ENCODE measurements at places on chromosomes 16 and 17.

DNA sequence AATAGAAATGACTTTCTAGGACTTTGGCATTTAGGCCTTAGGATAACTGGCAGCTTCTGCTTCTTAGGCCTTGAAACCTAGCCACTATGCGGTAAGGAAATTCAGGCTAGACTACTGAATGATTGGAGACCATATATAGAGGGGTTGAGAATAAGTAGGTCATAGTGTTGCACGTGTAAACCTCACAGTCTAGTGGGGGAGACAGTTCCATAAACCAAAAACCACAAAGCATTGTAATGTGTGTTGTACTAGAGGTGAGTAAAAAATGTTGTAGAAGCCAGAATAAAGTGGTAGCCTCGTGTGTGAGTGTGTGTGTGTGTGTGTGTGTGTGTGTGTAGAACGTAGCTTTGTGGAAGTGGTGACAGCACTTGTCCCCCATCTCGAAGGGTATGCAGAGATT is 188.5 kb downstream of the MAP2K6 start:
- DNase-seq = no peak

- DNase-seq = no peak
Observed at GRCh38 chr17:80443916-80444643, 29.1 kb downstream of the ENDOV start.

DNA sequence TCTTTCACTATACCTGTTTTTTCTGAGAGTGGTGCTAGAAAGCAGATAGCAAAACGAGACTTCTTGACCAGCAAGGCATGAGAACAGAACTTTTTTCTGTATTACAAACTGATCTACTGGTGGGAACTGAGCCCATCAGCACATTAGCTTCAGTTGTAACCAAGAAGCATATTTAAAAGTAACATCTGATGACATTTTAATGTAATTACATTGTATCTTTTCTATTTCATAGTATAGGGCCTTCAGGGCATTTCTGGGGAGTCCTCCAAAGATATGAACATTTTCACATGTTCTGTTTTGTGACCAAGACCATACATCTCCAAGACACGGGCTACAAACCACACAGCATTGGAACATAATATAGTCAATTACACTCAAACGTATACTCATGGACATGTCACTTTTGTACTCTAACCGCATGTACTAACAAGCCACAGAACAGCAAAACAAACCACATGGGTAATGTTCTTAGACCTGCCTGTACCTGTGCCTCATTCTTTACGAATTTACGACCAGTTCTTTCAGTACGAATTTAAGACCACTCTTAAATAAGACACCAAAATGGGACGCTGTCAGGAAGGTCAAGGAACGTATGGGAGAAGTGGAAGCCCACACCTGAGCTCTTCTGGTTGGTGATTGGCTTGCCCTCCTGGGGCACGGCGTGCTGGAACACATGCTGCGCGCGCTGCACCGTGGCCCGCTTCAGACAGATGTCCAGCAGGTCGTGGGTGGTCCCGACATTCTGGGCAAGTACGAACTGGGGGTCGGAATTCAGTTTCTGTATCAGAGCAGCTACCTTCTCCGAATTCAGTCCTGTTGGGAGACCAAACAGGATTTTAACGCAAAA is 825 bp downstream of the BLMH start:
- no peak for DNase-seq

DNA sequence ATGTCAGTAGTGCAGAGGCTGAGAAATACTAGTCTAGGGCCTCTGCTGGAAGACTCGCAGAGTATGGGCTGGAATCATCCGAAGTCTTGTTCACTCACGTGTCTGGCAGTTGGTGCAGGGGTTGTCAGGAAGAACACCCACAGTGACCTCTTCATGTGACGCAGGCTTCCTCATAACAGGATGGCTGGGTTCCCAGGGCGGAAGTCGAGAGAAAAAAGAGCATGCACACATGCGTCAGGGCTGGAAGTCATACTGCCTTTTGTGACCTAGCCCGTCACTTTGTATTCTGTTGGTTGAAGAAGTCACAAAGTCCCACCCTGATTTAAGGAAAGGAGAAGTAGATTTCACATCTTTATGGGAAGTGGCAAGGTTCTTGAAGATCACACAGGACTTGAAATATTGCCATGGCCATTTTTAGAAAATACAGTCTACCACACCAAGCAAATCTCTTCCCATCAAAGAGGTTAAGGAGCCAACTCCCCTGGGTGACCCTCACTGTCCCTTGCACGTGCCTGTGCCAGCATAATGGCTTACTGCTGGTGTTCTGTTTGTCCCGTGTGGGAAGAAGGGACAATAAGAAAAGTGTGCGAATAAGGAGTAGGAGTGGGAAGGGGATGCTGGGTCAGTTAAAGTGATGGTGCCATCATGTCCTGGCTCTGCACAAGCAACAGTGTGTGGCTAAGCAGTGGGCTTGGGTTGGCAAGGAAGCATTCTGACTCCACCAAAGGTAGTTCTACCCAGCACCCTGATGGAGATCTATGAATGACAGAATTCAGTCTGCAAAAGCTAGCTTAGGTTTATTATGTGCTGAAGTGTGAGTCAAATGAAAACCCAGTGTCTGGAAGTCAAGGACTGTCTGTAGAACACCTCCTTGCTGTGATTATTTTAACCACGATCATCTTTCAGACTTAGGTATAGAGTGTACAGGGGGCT is 28.1 kb downstream of the HEATR3 start:
- DNase-seq = peak; percentile 99

DNA sequence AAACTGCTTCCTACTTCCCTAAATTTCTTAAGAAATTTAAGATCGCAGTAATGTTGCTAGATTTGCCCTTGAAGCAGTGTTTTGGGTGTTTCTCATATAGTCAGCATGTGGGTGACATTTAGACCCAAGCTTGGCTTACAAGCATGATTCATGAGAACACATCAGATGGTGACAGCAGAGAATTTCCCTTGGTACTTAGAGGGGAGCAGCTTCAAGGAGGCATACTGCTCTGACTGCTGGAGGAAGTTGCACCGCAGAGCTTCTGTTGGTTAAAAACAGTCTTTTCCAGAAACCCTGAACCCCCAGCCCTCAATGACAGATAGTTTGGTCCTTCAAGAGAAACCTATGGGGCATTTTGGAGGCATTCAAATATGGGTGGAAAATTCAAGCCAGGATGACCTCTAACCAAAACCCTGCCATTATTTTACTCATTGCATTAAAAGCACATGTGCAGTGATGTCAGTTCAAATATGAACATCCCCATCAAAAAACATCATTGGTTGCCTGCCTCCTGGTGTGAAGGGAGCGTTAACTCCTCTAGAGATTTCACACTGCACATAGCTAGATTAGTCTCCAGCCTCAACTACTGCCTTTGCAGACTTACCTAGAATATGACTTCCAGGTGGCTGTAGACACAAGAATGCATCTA is 201.5 kb upstream of the CACNG5 start:
- DNase-seq = peak; percentile 86

DNA sequence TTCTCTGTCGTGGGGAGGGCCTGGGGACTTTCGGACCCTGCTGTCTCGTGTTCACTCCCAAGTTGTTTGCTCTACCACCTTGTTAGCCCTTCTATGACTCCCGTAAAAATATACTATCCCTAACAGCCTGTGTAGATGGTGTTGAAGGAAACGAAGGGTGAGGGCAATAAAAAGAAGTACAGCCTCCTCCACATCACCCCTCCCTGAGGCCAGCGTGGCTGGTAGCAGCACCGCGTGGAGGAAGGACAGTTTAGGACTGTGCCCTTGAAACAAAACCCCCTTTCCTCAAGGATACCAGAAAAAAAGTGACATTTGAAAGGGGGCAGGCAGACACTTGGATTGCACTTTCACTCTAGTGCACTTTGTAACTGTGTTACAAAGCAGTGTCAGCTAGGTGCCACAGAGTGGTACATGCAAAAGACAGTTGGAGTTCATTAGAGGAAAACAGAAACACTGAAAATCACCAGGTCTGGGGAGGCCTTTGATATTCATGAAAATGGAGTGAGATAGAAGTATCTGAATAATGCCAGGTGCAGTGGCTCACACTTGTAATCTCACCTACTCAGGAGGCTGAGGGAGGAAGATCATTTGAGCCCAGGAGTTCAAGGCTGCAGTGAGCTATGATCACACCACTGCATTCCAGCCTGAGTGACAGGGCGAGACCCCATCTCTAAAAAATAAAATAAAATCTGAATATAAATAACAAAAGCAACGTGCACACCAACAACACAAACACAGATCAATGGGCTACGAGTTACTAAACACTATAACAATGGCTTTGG is 53.8 kb downstream of the TBX4 start:
- no peak for DNase-seq

DNA sequence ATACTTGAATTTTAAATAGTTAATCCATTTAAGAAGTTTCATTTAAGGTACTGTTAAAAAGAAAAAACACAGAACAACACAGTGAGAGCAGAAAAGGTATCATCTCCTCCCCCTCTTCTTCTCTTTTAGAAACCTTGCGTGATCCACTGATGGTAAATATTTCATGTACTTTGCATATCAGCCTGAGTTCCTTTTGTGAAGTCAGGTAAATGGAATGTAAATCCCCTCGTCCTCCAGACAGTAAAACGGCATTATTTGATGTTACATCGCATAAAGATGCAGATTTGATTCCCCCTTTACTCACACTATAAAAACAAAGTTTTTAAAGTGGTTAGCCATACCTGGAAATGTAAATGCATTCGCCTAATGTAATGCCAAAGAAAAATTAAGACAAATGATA is 234.4 kb downstream of the WWOX start:
- DNase-seq = no peak

DNA sequence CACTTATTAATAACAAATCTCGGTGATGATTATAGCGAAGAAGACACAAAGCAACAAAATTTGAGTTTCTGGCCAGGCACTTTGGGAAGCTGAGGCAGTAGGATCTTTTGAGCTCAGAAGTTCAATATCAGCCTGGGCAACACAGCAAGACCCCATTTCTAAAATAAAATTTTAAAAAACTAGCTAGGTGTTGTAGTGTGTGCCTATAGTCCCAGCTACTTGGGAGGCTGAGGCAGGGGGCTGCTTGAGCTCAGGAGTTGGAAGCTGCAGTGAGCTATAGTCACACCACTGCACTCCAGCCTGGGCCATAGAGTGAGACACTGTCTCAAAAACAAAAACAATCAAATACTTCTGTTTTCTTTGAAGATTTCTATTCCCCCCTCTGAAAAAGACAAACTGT is 104.9 kb downstream of the SYCE1L start:
- DNase-seq = no peak

DNA sequence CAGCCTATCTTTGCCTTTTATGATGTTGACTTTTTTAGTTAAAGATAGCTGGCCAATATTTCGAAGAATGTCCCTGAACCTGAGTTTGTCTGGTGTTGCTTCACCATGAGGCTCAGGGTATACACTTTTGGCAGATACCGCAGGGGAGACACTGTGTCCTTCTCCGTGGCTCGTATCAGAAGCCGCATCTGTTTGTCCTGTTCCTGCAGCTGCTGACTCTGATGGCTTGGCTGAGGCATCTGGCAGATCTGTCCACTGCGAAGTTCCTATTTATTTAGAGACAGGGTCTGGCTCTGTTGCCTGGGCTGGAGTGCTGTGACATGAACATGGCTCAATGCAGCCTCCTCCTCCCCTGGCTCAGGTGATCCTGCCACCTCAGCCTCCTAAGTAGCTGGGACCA is 93.5 kb downstream of the CRISPLD2 start:
- no peak for DNase-seq

DNA sequence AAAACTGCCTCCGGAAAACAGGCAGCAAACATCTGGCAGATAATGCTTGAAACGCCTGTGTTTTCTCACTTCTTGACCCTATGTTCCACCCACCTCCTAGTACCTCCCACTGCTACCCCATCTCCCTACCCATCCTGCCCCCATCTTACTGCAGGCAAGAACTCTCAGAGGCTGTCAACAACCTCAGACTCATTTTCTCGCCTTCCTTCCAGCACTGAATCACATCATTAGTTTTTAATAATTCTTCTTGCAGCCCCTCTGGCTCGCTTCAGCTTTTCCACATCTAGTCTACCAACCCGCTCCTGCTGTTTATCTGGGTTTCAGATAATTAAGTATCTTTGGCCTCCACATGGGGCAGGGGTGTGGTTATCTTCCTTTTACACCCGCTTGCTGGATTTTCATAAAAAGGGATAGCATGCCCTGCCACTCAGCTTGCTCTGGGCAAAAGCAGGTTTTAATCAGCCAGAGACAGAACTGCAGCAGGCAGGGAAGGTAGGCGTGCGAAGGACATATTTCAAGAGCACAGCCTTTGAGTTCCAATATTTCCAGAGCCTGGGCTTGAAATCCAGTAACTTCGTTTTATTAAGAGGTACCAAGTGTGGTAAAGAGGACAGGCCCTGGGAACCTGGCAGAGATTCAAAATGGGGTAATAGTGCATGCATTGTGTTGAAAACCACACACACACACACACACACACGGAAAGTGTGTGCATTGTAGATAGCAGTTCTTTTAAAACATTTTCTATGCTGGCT is 87.5 kb downstream of the BMERB1 start:
- DNase-seq = no peak

- DNase-seq = no peak
Observed at GRCh38 chr16:57564571-57565270, 22.3 kb downstream of the ADGRG5 start.

- DNase-seq = no peak
Observed at GRCh38 chr16:89586853-89587252, 11.3 kb downstream of the CPNE7 start.

DNA sequence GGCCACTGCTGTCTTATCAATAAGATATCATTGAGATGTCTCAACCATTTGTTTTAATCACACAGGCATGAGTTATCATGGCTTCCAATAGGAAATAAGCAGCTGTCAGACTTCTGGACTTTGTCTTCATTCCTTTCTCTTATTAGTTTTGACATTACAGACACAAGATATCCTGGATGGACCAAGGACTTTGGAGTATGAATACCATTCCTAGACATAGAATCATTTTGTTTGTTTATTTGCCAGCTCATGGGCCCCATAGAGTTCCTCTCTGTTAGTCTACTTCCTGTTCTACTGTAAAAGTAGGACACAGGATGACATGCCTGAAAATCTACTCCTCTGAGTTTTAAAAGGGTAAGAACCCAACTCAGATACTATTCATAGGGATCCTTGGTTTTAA is 77.7 kb upstream of the KCNJ16 start:
- peak; percentile 17 for DNase-seq

DNA sequence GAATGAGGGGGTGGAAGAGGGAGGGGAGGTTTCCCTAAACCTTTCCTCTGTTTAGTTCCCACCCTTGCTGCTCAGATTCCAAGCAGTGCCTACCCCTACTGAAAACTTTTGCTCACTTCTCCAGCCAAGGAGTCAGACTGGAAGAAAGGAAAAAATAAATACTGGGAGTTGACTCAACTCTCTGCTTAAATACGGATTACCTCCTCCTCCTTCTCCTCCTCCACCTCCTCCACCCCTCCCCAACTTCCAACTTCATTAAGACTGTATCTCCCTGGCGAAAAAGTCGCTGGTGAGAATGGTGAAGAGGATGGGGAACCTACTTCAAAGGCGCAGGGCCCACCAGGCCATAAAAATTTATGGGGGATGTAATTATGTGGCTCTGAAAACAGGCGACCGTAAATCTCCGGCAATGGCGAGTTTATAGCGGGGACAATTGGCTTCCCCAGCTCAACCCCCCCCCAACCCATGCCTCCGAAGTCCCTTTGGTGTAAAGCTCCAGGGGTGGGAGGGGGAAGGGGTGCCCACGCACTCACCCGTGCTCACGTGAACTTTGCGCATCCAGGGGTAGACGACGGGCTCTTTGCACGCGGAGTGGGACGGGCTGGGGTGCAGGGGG is 712 bp downstream of the HOXB4 start:
- no peak for DNase-seq
